CD8-positive, alpha-beta memory T cell (primary cell): ENCODE measurements at places on chromosomes 1 and 21.

DNA sequence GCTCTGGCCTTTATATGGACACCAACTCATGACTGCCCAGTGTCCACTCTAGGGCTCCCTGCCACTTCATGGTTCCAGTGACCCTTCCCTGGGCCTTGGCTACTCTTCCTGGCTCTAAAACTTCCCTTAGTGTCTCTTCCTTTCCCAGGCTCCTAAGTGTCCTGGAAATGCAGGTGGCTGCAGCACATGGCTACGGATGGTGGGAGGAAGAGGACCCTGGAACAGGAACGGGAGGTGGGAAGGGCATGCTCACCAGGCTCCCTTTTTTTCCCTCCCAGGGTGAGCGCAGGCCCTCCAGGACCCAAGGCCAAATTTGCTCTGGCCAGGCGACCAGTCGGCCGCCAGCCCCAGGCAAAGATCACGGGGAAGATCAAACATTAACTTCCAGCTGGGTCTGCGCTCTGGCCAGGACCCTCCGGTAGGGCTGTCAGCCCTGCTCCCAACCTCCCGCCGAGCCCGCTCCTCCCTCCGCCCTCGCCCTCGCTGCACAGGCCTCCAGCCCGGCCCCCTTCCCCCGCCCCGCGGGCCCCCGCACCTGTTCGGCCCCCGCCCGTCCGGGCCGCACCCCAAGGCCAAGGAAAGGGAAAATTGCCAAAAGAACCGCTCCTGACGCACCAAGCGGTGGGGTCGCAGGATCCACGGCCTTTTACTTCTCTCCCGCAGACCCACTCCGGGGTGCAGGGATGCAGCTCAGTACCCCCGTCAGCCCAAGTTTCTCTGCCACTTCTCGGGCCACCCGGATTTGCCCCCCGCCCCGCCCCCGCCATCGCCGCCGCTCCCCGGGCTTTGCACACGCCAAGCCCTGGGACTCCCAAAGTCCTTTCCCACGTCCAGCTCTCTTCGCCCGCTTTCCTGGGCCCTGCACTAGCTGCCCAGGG is 894 bp downstream of the TCEA3 start:
- no peak for DNase-seq

DNA sequence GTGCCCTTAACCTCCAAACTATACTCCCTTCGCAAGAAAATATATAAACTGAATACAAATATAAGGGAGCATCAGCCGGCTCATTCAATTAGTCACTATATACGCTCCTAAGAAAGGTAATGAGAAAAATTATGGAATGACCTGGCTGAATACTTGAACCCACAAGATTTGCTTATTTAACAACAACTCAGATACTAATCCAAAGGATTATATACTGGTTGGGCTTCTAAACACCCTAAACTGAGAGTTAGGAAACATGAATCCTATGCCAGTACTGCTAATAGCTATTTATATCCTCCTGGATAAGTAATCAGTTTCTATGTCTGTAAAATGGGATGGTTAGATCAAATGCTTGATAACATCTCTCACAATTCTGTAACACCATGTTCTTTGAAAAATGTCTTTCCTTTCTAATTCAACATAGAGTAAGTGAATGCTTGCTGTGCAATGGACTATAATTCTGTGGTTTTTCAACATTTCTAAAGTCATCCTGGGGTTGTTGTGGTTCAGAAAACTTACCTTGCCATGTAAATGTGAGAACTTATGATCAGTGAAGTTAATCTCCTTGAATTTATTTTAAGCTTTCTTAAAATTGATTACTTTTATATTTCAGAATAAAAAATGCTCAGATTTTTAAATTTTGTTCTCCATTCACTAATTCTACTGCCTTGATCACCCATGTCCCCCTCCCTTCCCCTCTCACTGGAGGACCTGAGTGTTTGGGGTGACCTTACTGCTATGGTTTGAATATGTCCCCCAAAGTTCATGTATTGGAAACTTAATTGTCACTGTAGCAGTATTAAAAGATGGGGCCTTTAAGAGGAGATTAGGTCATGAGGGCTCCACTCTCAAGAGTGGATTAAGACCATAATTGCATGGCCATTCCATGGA is 14.5 kb downstream of the DUSP10 start:
- DNase-seq: no peak

DNA sequence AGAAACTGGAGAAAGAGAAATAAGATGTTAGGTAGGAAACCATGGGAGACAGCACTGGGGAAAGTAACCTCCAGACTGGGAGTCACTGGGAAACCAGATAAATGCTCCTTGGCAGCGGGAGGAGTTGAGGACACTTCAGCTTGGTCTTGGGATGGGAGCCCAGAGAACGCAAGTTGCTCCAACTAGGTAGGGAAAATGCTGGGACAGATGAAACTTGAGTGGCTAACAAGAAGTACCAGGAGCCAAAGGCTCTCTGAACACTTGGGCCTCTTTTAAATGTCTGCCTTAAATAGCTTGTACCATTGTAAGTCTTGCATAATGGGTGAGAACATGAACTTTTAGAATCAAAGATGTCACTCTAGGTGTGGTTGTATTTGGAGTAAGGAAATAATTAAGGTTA is 3.0 kb downstream of the NMNAT1 start:
- DNase-seq: no peak

GRCh38 chr1:37633938-37634243 is 801 bp downstream of the RSPO1 start:
- DNase-seq: no peak

GRCh38 chr1:229129301-229130027 is 141.4 kb upstream of the RAB4A start:
- peak; percentile 31 for DNase-seq
